ENCODE measurements at places on chromosomes 4 and X.

DNA sequence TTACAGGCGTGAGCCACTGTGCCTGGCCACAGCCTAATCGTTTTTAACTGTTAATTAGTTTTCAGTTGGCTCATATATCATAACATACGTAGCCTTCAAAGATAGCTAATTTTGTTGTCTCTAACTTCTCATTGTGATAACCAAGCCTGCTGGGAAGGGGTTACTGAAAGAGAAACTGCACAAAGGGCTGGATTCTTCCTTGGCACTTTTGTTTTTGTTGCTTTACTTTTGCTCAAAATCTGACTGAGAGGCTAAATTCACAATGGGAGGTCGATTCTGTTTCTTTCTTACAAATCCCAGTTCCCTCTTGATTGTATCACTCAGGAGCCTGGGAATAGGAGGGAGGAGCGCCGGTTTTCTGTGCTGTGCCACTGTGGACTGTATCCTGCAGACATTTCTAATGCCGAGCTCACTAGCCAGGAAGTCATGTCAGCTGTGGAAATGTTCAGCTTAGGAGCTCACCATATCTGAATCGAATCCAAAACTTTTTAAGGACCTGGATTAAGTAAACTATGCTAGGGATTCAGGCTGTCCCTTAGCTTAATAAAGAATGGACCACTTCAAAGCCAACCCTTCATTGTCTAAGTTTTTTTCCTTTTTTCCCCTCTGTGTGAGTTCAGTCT lies 120.5 kb upstream of the FAT1 start:
- DNase-seq, result peak; percentile 74

DNA sequence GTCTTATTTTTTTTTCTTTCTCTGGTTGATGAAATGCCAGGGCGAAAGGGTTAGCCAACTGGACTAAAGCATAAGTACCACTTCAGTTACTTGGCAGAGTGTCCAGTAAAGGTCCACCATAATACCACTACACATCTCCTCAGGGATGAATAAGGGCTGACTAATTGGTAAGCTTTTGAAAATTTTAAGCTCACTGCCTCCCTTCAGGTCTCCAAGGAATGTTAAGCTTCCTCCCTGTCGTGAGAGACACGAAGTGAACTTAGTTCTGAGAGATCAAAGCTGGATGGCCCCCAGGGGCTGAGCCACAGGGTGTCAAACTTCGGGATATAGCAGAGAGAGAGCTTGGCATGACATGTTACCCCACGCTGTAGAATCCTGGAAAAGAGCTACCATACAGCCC lies 111.4 kb downstream of the VSIG4 start:
- DNase-seq, result no peak

DNA sequence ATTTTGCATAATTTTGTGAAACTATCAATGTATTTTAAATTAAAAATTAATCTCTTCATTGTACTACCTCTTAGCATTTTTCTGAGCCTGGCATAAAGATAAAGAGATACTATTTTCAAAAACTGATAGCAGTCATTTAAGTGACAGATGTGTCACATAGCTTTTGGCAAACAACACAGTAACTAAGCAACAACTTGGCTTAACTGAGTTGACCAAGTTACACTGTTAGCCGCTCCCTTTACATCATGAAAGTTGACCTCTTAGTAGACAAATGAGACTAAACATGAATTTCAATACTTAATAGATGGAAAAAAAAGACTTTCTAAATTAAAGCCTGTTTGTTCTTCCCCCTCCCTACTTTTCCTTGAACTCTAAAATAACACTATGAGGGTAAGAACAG lies 62.0 kb downstream of the ATP8A1 start:
- no peak for DNase-seq

DNA sequence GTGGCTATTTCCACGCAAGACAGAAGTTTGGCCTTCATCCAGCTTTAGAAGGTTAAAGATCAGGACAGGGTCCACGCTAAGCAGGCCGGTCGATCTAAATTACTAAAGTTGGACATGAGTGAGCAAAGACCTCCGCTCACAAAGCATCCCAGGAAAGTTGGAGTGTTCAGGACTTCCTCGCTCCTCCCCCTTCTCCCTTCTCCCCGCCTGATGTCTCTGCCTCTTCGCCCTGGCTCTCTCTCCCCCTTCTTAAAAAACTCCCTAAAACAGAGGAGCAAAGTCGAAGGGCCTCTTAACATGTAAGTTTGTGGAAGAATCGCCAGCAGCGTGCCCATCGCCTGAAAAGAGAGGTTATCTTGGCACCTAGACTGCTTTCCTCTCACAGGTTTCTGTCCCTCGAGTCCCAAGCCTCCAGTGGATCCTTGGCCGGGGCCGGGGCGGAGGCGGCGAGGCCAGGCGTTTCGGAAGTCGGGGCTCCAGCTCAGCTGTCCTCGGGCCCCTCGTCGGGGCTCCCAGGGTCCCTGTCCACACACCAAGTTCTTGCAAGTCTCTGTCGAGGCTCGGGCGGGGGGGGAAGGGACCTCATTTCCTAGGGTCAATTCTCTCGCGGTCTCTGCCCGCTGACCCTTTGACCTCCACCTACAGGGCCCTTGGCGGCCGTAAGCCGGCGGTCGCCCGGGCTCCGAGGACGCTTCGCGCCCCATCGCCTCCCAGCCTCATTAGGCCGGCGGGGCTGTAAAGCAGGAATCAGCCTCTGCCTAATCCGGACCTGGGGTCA lies 7.6 kb downstream of the ZIC3 start:
- DNase-seq, result peak; percentile 33

- DNase-seq, result no peak
Observed at GRCh38 chrX:72081605-72082320, 50.0 kb downstream of the RTL5 start.

DNA sequence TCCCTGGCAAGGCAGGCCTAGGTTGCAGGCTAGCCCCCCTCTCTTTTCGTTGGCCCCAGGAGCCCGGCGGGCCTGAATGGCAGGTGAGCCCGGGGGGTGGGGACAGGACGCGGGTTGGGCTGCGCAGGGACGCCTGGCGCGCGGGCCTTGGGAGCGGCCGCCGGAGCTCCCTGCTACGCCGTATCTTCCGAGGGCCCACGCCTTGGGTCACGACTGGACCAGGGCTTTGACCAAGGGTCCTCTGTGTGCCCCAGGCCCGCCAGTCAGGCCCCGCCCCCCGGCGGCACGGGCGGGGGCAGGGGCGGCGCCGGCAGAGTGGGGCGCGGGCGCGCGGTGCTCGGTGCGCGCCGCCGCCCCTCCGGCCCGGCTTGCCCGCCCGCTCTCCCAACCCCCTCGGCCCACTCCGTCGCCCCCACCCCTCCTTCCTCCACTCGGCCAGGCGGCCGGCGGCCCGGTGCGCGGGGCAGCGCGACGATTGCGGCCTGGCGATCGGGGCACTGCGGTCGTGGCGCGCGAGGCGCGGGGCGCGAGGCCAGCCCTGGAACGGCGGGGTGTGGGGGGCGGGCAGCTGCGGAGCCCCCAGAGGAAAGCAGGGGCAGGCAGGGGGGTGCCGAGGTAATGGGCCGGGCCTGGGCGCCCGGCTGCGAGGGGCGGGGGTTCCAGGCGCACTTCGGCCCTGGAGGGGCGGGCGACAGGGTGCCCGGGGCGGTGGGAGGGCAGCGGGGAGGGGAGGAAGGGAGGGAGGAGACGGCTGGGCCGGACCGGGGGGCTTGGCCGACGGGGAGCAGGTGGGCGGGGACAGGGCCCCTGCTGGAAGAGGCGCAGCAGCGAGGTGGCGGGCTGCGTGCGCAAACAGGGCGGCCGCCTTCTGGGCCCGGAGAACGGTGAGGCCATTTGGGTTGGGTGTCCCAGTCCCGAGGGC lies at the start of gene PRRG3:
Gene PRRG3 (plus strand): TSS at position 798 of the 922 bp plus-strand sequence. CDS start 3,357 bp downstream, outside the sequence.
- no peak for DNase-seq

- DNase-seq, result peak; percentile 16
Observed at GRCh38 chrX:135931644-135932487, 38.4 kb downstream of the SAGE1 start.

DNA sequence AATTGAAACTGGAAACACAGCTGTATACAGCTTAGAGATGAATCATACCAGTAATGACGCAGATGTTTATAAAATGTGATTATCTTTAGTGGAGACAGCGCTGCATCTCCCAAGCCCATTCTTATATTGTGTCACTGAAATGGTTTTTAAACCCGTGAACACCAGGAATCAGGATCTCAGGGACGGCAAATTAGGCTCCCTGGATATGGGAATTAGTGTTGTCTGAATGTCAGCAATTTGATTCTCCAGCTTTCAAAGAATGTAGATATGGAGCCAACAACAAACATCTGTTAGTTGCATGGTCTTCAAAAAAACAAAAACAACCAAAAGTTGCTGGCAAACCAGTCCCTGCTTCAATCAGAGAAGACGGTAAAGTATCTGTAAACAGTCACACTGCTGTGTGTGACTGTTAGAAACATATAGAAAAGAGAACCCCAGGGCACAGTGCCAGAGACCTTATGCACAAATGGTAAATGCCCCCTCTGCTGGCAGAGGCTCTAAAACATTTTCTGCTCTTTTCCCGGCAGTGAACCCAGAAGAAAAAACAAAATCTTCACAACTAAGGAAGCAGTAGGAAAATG lies 351.9 kb upstream of the FTHL17 start:
- DNase-seq, result peak; percentile 41

GRCh38 chrX:15358533-15358932 lies 23.2 kb upstream of the PIGA start:
- DNase-seq, result no peak

- DNase-seq, result peak; percentile 59
Observed at GRCh38 chr4:70709611-70710205, 12.1 kb upstream of the RUFY3 start.

DNA sequence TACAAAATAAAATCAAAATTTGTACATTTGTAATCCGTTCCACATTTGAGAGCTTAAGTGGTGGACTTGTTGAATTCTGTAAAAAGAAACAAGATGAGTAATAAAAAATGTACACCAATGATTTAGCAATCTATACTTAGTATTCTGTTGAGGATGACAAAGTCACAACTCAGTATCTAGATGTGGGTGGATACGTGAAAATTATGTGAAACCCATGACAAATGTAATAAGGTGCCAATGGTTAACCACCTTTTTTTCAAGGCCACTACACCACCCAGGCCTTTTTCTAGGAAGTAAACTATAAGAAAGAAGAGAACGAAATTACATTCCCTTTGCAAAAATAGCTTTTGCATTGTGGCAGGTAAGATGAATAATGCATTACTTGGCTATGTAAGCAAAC lies 77.0 kb downstream of the ATP8A1 start:
- no peak for DNase-seq

DNA sequence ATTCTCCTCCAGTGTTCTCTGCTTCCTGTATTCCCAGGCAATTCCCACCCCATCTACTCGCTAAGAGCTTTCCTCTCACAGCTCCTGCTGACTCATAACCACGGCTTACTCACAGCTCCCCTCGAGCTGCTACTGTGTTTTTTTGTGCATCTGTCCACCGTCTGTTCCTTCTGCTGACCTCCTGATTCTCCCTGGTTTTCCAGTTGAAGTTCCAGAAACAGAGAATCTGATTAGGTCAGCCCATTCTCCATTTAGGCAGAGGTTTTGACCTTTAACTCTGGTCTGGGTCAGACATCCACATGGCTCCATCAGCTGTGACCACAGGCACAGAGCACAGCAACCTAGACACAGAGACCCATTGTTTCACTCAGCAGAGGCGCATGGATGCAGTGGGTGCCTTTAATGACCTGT lies 5.5 kb upstream of the SMIM20 start:
- DNase-seq, result peak; percentile 94

- DNase-seq, result no peak
Observed at GRCh38 chr4:183434666-183435190, 9.7 kb upstream of the CDKN2AIP start.

DNA sequence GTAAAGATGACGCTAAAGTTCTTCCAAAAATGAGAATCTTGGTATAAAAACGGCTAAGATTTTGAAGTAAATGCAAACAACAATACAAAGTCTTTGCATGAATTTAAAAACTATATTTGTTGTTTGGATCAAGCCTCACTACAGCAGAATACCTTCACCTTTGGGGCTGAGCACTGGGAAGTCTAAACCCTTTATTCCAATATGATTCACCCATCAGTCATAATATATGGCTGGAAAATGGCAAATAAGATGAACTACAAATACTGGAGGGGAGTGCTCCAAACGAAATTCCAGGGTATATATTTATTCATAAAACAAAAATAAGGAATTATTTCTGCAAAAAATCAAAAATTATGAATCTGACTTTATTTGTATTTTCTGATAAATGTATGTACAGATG lies 138.4 kb downstream of the SCFD2 start:
- no peak for DNase-seq

DNA sequence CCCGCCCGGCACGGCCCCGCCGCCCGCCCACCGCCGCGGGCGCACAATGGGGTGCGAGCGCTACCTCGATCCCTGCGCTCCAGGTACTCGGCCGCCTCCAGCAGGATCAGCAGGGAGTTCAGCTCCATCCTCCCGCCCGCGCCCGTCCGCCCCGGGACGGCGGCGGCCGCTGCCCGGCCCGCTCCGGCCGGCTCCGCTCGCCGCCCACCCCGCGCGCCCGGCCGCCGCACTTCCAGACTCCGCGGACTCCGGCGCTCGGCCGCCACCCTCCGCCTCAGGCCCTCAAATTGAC lies at the start of gene MXD4:
Gene MXD4 (minus strand): TSS at position 257 of the 292 bp plus-strand sequence. CDS start 129 bp downstream, at position 128.
- DNase-seq, result no peak

GRCh38 chrX:70494441-70494840 lies 49.8 kb downstream of the DLG3 start:
- no peak for DNase-seq

- no peak for DNase-seq
Observed at GRCh38 chr4:88621763-88622327, 29.6 kb downstream of the HERC3 start.

DNA sequence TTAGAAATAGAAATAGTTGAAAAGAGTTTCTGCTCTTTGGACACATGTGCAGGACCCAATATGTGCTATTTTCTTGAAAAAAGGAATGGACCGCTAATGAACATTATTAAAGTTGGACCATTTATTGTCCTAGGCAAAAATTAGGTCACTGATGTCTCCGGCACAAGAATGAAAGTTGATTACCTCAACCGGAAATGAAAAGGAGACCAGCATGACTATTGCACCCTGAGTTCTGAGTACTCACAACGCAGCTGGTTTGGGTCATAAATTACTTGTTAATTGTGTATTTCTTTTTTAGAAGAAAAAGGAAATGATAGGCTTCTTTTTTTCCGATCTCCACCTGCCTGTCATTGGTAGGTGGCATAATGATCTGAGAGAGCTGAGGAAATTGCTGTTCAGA lies 232.7 kb downstream of the ARHGAP24 start:
- no peak for DNase-seq

- no peak for DNase-seq
Observed at GRCh38 chrX:24676403-24677024, 17.2 kb upstream of the POLA1 start.

GRCh38 chr4:102575369-102576129 lies 74.4 kb downstream of the NFKB1 start:
- DNase-seq, result peak; percentile 29

Data from astrocyte of the spinal cord (primary cell).